ENCODE measurements at places on chromosomes 11 and 22.
A peak's percentile ranks its signal among the peaks of the same experiment; 100 is the strongest.

DNA sequence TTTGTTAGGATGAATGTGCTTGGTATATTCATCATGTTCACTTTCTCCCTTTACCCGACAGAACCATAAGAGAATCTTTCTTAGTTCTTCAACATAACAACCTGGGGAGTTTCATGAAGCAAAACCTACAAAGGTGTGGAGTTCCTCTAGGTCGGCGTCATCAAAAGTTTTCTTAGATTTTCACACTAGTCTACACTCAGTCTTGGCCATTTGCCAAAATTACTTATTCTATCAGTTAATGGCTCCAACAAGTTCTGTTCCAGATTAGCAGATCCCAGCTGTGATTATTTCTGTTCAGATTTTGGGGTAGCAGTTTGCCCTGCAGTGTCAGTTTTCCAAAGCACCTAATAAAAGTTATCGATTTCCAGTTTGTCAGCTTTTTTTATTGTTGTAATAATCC is 935.8 kb upstream of the RAG2 start:
- no peak for DNase-seq

- no peak for DNase-seq
Observed at GRCh38 chr11:120271672-120272071, 31.7 kb downstream of the POU2F3 start.

GRCh38 chr11:80041136-80042000 is 600.5 kb upstream of the TENM4 start:
- DNase-seq: no peak

DNA sequence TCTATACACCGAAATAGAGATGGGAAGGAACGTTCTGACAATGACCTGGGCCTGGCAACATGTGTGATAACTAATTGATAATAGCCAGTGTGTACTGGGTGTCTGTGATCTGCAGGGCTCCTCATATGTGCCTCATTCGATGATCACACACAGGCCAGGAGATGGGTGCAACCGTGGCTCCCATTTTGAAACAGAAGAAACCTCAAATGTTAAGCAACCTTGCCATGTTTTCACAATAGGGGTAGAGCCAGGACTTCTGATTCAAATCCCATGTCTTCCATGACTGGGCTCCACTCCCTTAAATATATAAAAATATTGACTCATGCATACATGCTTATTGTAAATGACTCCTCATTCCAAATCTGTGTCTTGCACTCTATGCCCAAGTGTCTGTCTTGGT is 11.1 kb downstream of the APOL3 start:
- DNase-seq: no peak

GRCh38 chr11:65891219-65892136 is 1.0 kb downstream of the CCDC85B start:
- peak; percentile 67 for DNase-seq

DNA sequence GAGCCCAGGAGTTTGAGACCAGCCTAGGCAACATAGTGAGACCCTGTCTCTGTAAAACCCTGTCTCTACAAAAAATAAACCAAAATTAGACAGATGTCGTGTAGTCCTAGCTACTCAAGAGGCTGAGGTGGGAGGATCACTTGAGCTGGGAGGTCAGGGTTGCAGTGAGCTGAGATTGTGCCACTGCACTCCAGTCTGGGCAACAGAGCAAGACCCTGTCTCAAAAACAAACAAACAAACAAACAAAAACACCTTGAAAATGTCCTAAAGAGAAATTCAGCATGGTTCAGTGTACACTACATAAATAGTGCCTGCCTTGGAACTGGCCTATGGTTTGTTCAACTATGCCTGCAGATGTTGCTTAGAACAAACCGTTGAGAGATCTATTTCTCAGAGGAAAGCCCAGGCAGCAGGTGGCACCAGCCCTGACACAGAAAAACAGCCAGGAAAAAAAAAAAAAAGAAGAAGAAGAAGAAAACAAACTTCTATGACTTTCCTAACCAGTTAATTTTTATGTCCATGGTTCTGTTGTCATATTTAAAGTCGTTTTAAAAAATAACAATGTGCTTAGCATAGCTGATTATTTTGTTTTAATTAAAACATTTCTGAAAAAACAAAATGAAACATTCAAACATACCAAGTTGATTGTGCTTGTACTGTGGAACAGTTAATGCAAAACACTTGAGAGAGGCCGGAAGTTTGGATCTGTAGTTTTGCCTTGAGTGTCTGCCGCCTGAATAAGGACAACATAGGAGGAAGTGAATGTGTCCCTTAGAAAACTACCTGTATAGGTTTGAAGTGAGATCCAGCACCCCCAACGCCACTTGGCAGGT is 5.4 kb downstream of the KREMEN1 start:
- no peak for DNase-seq

DNA sequence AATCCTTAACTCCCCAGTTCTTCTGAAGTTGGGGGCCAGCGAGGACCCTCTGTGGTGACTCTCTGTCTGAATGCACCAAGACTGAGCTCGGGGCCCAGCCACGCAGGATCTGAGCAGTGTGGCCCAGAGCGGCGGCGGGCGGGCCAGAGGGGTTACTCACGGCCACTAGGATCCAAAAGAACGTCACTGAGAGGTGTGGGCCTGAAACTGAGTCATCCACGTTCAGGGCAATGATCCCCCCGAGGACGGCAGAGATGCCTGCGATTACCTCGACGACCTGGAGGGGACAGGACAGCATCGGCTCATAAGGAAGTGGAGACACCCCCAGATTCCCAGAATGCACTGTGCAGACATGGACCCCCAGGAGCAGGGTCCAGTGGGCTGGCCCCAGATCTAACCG is 11.2 kb downstream of the MLC1 start:
- no peak for DNase-seq

GRCh38 chr11:48020092-48020755 is 39.9 kb downstream of the PTPRJ start:
- no peak for DNase-seq

GRCh38 chr11:13713982-13714381 is 45.5 kb downstream of the FAR1 start:
- no peak for DNase-seq

- DNase-seq: peak; percentile 55
Observed at GRCh38 chr11:9459667-9460321, 1.0 kb upstream of the ZNF143 start.

DNA sequence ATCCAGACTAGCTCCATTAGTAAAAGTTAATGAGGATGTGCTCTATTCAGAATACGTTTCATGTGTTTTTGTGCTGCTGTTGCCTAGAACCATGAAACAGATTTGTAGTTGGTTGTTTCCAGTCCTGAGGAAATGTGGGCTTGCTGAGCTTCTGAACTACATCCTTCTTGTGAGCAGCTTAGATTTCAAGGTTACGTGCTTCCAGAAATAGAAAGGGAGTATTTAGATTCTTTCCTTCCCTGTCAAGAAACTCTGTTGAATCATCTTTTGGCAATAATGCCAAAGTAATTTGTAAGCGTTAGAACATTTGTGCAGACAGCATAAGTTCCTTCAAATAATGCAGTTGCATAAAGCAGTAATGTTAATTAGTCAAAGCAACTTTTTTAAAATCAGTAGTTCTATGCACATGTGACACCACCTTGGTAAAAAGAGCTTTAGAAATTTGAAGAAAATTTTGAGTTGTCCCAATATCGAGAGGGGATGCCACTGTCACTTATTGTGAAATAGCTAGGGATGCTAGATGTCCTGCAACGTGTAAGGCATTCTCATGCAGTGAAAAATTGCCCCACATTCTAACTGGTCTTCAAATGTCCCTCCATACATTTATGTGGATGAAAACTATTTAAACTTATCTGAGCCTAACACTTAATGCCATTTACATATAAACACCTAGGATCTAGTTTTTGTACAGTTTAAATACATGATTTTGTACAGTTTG is 169.6 kb downstream of the ETS1 start:
- no peak for DNase-seq

DNA sequence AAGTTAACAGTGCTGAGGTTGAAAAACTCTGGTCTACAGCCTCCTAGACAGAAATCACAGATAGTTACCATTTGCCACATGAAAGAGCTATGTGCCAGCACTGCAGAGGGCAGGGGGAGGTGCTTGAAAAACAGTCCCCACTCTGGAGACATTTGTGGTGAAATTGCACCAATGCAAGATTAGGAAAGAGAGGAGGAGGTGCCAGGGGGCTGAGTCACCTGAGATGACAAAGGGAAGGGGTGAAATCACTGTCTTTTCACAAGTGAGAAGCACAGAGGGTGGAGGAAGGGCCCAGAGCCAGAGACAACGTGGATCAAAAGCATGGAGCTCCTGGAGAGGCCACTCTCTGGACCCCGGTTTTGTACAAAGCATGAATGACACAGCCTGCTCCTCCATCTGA is 196.3 kb downstream of the BUD13 start:
- no peak for DNase-seq

GRCh38 chr11:76823481-76824028 is 37.2 kb upstream of the ACER3 start:
- no peak for DNase-seq

GRCh38 chr11:67303132-67303834 is at the start of gene SSH3:
Gene SSH3, plus strand, starts transcription at chr11:67303530. Its CDS starts 96 bp downstream, at chr11:67303626.
- peak; percentile 75 for DNase-seq

DNA sequence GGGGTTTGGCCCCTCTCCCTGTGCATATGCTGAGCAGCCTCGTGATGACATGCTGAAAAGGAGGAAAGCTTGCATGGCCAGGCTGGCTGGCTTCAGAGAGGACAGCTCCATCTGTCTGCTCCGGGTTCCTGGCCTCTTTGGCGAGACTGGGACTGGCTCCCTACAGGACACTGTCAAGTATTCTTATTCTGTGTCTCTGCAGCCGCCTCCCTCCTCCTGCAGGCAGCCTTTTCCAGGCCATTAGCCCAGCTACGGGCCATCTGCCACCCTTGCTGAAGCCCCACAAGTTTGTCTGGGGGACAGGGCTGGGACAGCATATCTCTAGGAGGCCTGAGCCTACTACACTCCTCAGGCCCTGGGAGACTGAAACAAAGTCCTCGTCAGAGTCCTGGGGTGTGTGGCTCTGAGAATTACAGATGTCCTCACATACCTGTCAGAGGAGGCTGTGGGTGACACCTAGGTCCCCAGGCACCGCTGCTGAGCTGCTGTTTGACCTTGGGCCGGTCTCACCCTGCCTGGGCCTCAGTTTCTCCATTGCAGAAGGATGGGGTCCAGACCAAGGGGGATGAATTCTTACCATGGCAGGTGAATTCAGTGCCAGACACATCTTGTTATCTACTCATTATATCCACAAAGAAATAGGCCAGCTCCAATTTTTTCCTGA is 11.0 kb downstream of the MRGPRG start:
- DNase-seq: no peak

DNA sequence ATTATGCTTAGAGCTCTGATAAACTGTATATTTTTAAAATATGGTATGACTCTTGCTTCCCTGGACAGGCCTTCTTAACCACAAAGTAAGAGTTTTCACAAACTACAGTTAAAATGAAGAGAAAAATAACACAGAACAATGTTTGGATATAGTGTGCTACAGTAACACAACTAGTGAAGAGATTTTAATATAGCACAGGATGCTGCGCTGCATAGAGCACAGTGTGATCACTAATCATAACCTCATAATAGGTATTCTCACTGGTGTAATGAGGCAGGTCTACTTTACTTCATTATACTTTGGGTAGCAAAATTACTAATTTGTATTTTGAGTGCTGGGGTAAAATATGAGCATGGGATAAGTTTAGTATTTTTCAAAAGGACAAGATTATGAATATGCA is 256.5 kb downstream of the GUCY1A2 start:
- no peak for DNase-seq

GRCh38 chr22:42561856-42562255 is 8.1 kb downstream of the SERHL2 start:
- DNase-seq: no peak

GRCh38 chr11:109197656-109198055 is 224.3 kb upstream of the C11orf87 start:
- no peak for DNase-seq

- DNase-seq: no peak
Observed at GRCh38 chr22:47292546-47293320, 530.3 kb downstream of the TBC1D22A start.

- peak; percentile 69 for DNase-seq
Observed at GRCh38 chr11:114163830-114164401, 104.4 kb downstream of the ZBTB16 start.

GRCh38 chr11:95565724-95566141 is 223.8 kb downstream of the FAM76B start:
- DNase-seq: peak; percentile 46

DNA sequence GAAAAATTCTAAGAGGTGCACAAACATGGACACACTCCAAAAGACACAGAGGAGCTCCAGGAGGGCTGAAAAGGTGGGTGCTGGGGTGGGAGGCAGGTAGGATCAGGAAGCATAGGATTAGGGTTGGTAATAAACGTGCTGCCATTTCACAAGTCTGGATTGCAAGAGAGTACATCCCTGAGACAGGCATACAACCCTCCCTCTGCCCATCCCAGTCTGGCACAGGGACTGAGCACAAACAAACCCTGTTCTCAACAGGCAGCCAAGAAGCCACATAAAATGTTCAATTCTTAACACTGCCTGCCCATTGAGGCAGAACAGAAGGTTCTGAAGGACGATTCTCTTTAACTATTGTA is 18.5 kb downstream of the SLC35F2 start:
- DNase-seq: no peak

- DNase-seq: no peak
Observed at GRCh38 chr11:126893796-126894195, 106.8 kb downstream of the KIRREL3 start.

DNA sequence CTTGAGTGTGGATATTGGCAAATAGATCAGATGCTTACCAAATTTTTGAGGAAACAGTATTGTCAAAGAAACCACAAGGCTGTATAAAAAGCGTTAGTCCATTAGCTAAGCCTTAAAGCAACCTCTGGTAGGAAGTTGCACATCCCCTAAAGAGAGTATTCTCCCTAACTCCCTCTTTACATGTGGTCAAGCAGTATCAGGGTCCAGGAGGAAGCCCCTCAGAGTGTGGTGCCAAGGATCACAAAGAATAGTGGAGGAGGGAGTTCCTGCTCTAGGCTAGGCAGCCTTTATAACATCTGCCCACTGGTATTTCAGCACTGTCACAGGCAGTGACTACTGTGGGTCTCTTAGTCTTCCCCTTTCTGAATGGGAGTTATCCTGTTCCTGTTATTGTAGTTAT is 18.8 kb upstream of the AMPD3 start:
- no peak for DNase-seq

- no peak for DNase-seq
Observed at GRCh38 chr22:42716649-42717127, 4.0 kb downstream of the A4GALT start.
